PC-9 (cell line): ENCODE measurements at places on chromosomes 2 and 18. TPM values are rescaled to one million over a fixed set of nuclear protein-coding genes. Genes with fewer than 3 reads are reported as not detected.

- DNase-seq, result no peak
These were observed 13.5 kb upstream of the IGFBP2 start for GRCh38 chr2:216619411-216620393.

DNA sequence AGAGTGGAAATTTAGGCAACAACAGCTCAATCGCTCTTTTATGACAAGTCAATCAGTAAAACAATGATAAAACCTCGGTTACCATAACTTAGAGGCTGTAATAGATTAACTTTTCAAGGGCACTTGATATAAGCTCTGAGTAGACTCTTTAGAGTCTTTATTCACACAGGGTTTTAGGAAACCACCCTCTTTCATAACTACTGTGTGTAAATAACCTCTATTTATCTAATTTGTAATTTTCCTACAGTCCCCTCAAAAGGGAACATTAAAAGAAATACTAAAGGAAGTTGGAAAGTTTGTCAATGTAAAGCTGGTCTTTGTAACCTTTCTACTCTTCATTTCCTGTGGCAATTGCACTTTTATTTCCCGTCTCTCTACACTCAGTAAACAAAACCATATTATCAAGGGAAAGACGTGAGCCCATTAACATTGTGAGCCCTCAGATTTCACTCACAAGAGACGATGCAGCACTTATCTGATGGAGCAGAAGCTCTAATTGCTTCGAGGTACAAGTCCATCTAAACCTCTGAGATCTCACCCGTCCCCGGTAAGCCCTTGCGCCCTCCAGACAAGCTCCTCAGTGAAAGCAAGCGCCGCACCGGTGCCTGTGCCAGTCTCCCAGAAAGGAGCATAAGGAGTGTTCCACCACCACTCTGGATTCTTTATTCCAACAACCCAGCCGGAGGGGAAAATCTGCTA is 1.1 kb upstream of the HOXD1 start:
- no peak for DNase-seq

DNA sequence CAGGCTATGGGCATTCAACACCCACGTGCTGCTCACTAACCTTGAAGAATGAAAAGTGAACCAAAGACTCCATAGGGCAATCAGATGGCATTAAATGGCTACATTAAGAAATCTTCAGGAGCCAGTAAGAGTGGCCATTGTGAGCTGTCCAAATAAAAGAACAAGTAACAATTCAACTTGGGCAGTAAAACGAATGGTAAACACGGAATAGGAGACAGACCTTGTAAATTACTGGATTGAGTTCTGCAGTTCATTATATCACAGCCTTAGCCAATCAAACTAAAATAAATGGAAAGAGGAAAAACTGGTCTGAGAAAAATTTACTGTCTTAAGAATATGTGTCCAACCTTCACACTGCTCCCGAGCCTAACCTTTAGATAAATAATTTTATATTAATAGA is 306.5 kb upstream of the ZNF521 start:
- DNase-seq, result no peak

DNA sequence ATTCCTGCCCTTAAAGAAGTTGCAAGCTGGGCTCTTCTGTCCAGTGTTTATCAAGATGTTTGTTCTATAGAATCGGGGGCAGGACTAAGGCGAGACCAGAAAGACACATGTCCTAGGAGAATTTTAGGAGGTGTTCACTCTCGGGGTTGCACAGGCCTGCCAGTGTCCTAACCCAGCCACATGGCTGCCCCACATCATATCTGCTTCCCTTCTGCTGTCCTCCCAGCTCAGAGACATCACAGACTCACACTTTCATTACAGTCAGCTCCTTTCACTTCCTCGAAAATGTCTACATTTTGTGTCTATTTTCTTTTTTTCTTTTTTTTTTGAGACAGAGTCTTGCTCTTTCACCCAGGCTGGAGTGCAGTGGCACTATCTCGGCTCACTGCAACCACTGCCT is 10.7 kb upstream of the MRO start:
- no peak for DNase-seq

GRCh38 chr2:45498661-45499550 is 112.2 kb downstream of the SRBD1 start:
- DNase-seq, result no peak

DNA sequence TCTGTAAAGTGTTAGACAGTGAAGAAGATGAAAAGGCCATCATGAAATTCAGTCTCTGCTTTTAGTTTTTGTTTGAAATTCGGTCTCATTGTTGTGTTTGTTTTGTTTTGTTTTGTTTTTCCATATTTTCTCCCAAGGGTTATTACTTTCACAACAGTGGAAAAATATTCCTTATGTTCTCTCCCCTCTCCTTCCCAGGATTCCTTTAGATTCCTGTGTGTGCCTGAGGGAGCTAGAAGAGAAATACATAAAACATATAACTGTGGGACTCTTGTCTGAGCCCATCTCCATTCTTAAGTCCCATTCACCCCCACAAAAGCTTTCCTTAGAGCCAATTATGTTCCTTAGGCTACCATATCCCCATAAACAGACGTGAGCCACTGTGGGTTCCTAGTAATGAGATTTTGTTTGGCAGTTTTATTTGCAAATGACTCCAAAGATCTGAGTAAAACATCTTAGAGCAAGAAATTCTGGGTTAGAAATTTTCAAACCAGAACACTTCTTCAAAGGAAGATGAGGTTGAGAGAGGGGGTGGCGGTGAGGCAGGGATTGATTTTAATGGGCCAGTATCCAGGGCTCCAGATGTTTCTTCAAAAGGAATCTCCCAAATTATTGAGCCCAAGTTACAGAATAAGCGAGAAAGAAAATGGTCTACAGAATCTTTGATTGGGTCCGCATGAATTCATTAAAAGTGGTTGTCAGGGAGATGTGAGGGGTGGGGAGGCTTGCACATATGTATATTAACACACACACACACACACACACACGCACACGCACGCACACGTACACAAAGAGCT is 157.8 kb upstream of the TNP1 start:
- DNase-seq, result no peak

DNA sequence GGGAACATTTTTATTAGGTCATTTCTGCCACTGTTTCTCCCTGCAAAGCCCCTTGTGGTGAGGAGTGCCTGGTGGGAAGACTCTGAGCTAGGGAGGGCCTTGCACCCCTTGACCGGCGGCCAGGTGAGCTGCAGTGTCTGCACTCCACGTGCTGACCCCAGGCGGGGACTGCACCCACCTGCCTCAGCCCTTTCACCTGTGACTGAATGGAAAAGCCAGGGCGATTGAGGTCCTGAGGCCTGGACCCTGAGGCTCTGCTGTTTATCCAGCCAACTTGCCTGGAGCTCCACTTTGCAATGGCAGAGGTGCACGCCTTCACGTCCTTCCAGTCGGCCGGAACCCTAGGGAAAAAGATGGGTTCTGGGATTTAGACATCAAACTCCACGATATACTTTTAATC is 53.1 kb downstream of the TMEM18 start:
- no peak for DNase-seq

GRCh38 chr2:112482309-112483041 is 519 bp downstream of the TTL start:
- DNase-seq, result peak; percentile 45

DNA sequence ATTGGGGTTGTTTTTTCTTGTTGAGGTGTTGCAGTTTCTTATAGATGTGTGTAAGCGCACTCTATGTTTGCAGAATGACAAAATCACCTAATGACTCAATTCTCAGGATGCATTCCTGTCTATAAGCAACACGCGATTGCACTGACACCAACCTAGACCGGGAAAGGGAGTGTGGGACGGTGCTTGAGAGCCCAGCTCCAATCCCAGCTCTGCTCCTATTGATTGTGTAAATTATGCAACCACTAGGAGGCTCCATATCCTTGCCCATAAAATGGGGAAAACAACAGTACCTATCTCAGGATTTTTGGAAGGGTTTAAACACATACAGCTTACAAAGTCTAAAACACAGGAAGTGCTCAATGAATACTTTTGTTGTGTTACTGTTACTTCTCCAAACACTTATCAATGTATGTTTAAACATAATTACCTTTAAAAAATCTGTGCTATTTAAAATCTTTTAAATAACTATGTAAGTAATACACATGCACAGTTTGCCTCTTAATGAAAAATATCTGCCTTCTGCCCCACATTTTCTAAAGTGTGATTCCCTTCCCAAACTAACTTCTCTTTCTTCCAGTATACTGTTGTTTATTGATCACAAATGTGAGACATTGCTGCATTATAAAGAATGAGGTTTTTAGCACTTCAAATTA is 132.5 kb downstream of the SPHKAP start:
- peak; percentile 70 for DNase-seq

- no peak for DNase-seq
These were observed 27.6 kb upstream of the SERPINB2 start for GRCh38 chr18:63859781-63860475.

- DNase-seq, result no peak
These were observed 327.1 kb downstream of the EPHA4 start for GRCh38 chr2:221245045-221245444.

DNA sequence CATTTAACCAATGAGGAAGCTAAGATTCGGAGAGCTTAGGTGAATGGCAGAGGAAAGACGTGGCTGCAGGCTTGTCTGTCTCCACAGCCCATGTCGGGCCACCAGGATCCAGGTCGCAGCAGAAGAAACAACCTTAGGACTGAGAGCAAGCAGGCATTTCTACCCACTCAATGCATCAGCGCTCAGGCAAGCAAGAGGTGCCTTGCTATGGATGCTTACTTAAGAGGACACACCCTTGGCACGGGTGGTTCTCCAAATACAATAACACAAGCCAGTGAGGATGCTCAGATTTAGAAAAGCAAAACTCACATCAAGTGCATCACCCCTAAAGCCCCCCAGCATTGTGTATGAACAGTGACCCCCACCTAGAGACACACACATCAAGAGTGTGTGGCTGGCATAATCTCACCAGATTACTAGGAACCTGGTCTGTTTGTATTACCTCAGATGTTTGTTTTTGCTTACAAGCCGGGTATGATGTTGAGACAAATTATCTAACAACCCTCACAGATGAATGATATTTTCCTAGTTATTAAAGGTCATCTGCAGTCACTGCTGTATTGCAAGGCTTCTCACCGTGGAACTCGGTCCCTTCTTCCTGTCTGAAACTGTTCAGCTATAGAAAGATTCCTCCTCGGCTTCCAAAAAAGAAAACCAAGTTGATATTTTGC is 34.2 kb upstream of the NPAS2 start:
- no peak for DNase-seq

DNA sequence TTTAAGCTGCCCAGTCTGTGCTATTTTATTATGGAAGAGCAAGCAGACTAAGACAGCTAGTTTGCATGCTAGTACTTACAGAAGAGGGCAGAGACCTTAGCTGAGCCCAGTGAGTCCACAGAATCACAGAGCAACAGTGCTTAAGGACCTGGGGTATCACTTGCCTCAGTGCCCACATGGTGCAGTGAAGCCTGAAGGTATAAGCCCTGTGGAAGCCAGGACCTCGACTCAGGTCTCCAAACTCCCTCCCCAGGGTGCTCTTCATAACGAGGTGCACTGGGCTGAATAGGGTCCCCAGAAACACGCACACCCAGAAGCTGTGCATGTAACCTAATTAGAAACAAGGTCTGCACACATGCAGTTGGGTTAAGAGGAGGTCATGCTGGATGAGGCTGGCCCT is 718.1 kb downstream of the GALR1 start:
- no peak for DNase-seq

GRCh38 chr2:174939046-174939445 is 66.1 kb downstream of the CHN1 start:
- peak; percentile 44 for DNase-seq

DNA sequence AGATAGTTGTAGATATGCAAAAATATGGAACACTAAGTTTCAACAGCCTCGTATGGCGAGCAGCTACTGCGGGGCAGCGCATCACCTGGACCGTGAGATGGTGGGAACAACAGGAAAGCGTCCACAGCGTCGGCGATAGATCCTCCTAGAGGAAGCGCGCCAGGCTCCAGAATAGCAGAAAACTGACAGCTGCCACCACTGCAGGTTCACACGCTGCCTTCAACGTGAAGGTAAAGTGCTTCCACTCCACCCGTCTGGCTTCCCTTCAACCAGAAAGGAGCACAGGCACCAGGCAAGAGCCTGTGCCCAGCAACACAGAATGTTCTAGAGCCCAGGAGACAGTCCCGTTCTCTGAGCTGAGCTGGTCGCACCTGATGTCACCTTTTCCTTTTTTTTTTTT is 20.0 kb downstream of the FBXO48 start:
- DNase-seq, result no peak

- DNase-seq, result peak; percentile 91
These were observed 1.4 kb downstream of the PSME4 start for GRCh38 chr2:53969285-53969967.

COMMD1 gene
- total RNA-seq, result 16.3 and 20.9 TPM in 2 replicates

GPR45 gene
- total RNA-seq, result not detected in 2 replicates
